Ammon's horn (tissue), 1 donor: ENCODE measurements at places on chromosomes 3 and 15.

DNA sequence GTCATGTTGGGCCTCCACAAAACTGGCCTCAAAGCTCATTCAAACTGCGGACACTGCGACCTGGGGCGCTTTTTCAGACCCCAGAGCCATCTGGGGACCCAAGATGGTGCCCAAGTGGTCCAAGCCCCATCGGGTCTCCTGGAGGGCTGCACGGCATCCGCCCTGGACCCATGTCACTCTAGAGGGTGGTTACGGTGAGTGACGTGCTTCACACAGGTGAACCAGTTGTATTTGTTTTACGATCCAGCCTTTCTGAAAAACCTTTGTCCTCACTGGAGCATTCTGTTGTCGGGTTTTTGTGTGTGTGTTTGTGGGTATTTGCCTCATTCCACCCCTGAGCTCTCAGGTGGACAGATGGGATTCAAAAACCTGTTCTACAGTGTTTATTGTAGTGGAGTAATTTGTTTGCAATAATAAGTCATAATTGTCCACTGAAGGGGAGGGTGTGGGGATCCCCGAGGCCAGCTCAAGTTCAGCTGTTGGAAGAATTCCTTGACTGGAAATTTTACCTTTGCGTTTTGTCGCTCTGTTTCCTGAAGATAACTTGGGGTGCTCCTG lies 1.9 kb downstream of the SLC51A start:
- DNase-seq, result no peak

GRCh38 chr3:122857019-122857418 lies 62.1 kb downstream of the SLC49A4 start:
- no peak for DNase-seq

- no peak for DNase-seq
Observed at GRCh38 chr3:114449271-114450007, 155.6 kb downstream of the TIGIT start.

GRCh38 chr15:29526802-29527201 lies 257.2 kb upstream of the NSMCE3 start:
- no peak for DNase-seq

DNA sequence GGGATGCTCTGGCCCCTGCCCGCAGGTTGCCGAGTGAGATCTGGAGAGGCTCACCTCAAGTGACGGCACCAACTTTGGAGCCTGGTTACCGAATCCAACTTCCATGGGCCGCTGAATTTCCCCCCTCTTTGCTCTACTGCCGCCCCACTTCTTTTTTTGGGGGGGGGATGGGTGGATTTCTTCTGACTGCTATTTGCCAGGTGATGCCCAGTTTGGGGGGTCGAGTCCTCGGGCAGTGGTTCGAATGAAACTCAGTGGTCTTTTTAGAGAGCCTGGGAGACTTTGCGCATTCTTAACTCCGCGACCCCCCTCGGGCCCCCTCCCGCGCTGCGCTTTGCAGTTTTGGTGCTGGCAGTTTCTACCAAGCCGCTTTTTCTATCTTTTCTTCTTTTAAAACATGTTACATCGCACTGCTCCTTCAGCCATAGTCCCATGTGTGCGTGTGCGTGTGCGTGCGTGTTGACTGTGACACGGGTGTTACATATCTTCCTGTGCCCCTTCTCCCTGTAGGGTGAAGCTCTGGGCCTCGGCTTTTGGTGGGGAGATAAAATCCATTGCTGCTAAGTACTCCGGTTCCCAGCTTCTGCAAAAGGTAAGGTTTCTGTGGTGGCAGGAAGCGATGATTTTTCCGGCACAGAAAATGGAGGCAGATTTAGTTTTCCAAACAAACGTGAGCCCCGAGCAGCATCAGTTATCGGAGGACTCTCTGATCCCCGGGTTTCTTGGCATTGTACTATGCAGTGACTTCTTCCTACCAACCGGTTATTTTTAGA lies 837 bp downstream of the CACNA2D3 start:
- no peak for DNase-seq

DNA sequence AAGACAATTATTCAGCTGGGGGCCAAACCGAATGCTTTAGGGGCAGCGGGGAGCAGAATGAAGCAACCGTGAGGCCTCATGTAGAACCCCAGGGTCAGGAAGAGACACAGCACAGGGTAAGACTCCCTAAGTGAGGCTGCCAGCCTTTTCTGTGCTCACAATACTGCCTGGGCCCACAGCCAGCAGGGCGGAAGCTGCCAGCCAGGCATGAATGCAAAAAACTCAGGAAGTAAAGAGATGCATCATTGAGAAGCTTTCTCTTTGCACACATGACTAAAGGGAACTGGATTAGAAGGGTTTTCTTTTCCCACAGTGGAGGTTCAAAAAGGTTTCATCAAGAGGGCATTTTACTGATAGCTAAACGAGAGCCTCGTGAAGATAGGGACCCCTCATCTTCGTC lies 33.3 kb downstream of the CA12 start:
- peak; percentile 87 for DNase-seq

DNA sequence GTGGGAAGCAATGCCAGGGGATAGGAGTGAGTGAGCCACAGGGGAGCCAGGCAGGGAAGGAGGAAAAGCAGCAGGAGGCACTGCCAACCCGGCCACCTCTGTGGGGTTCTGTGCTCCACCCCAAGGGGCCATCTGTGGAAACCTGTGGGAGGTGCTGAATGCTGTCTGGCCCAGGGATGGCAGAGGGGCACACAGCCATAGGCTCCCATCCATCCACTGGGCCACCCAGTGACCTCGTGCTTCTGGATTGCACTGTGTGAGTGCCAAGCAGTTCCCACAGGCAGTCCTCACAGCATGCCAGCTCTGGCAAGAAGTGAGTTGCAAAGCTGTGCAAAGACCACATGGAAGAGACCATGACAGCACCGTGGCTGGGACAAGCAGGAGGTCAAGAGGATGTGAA lies 27.5 kb downstream of the DNAJB8 start:
- DNase-seq, result no peak

DNA sequence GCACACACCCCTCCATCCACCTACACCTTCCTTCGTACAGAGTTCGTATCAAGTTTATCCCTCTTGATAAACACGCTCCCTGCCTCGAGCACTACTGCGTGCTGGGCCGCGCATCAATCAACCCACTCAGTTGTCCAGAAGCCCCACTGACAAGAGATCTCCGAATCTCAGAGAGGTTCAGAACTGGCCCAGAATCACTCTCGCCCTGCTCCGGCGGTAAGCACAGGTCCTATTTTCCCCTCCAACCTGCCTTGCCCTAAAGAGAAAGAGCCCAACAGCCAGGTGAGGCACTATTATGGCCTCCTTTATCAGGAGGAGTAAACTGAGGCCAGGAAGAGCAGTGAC lies 494 bp upstream of the NISCH start:
- no peak for DNase-seq

- DNase-seq, result no peak
Observed at GRCh38 chr3:96755519-96755918, 58.9 kb upstream of the EPHA6 start.

GRCh38 chr3:34646911-34647460 lies 848.6 kb downstream of the PDCD6IP start:
- DNase-seq, result no peak

DNA sequence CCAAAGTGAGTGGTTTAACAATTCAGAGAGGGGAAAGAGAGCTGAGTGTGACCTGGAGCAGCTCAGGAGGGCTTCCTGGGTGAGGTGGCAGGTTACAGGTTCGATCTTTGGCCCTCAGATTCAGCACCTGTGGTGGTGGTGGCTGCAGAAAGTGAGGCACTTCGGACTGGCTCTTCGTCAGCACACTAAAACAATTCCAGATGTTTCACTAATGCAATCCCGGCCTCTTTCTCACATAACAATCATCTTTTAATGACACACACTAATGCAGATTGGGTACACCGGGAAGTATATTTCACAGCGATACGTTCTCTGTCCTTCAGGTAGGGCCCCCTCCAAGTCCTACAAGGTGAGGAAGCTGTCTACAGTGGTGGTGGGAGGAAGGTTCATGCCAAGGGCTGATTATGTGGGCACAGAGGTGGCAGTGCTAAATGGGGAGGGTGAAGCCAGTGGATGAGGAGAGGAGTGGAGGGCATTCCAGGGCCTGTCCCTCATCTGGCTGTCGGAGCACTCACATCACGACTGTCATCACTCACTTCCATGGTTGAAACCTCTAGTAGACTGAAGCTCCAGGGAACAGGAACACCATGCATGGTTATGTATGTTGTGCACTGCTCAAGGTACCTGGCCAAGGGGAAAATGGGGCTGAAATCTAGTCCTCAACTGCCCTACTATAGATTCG lies 171.1 kb downstream of the RAB11A start:
- DNase-seq, result no peak

DNA sequence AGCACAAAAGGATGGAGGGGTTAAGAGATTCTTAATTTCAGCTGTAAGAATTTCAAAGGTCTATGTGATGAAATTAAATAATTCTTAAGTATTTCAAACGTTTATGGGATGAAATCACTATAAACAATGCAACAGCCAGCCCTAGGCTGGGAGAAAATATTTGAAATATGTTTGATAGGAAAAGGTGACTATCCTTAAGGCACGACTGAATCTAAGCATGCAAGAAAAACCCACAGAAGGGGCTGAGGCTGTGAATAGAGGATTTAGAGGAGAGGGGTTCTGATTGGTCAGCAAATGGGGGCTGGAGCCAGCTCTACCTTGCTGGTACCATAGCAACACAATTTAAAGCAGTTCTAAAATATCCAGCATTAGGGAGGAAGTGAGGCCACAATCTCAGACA lies 220.8 kb upstream of the ATP10A start:
- no peak for DNase-seq

GRCh38 chr3:132315851-132316250 lies 1.4 kb upstream of the ACP3 start:
- DNase-seq, result no peak

DNA sequence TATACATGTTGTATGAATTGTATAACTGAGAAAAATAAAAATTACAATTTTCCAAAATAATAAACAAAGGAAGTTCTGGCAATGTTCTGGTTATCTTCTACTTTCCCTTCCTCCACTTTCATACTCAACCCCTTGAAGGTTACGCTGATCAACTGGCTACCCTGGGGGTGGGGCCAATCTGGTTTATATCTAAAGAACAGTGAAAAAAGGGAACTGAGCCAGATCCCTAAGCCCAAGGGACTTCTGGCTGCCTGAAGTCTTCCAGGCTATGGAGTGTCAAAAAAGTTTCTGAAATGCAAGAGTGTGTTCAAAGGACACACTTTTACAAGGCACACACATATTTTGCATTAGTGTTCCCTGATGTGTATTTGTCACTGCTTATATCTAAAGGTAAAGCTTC lies 591.9 kb downstream of the ROBO1 start:
- no peak for DNase-seq

DNA sequence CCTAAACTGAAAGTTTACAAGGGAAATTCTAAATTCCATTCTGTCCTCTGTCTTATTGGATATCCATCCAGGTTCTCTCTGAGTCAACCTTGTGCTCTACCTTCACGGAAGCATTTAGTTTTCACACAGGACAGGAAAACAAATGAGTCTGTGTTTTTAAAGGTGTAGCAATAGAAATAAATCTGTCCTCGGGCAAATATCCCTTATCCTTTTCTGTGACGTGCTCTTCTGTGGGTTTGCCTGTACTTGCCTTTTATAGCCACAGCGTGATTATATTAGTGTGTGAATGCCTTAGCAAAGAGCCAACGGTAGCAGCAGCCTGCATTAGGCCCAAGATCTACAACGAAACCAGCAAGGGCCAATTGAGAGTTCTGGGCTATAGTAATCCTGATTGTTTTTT lies 127.2 kb upstream of the PLSCR5 start:
- DNase-seq, result no peak

DNA sequence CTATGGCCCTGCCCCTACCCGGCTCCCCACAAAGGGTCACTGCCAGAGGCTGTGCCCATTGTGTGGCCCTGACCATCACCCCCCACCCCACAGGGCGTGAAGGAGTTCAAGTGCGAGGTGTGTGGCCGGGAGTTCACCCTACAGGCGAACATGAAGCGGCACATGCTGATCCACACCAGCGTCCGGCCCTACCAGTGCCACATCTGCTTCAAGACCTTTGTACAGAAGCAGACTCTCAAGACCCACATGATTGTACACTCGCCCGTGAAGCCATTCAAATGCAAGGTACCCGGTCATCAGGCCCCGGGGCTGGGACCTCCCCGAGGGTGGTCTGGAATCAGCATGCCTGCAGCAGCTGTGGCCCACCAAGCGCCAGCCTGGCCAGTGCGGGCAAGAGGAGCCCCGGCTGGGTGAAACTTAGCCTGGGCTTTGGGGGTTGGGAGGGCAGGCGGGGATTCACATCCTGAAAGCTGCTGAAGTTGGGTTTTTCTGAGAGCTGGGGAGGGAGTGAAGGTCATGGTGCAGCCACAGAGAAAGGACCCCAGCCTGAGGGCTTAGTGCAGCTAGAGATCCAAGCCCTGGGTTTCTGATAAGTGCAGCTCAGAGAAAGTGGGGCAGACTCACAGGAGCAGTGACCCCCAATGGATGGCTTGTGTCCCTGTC lies 29.2 kb downstream of the IDH2 start:
- DNase-seq, result no peak

DNA sequence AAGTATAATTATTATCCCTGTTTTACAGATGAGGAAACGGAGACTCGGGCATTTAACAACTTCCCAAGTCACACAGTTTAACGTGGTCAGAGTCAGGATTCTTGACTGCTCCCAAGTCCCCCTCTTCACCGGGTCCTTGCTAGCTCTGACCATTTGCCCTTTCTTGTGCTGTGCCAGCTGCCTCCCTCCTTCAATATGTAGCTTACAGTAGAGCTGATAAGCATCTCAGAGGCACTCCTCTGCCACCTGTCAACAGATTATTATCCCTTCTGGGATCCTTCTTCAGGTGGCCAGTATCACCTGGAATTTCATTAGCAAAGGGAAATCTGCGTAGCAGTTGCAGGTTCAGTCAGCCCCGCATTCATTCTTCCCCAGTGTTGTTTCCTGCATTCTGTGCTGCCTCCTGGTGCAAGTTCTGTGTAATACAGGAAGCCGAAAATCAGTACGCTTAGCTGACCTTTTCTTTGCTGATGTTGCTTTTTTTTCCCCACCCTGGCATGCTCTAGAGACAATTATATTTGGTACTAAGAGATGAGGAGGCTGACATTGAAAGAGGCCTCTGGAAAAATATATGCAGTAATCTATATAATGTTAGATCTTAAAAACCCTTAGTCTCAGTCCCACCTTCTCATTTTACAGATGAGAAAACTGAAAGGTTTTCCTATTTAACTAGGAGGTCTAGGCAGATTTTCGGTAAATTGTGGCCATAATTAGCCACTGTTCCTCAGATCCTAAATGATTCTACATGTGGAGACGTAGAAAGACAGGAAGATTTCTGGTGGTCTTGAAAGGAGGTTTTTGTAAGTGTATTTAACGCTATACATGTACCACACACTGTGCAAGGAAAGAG lies 24.8 kb downstream of the TMOD2 start:
- peak; percentile 73 for DNase-seq

DNA sequence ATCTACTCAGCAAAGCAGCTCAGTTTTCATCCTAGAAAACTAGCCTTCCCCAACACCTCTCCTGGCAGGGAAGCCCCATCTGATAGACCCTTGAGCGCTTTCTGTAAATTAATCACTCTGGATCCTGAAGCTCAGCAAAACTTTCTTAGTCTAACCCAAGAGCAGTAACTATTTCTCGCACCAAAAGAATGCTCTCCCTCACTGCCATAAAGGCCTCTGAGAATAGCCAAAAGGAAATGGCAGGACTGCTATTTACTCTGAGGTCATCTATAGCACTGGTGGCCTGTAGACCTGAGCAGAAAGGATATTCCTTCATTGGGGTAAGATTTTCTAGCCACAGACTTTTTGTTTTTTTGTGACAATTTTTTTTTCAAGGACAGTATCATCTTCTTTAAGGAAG lies 345.8 kb upstream of the ADAMTS9 start:
- DNase-seq, result no peak
